Stimulated activated CD4-positive, alpha-beta T cell treated with anti-CD3 and anti-CD28 coated beads, Interleukin-1b, Interleukin-23, amount 100 ng/mL, for 24 hours (primary cell): ENCODE measurements at places on chromosomes 13 and 19.
A peak's percentile ranks its signal among the peaks of the same experiment; 100 is the strongest.

DNA sequence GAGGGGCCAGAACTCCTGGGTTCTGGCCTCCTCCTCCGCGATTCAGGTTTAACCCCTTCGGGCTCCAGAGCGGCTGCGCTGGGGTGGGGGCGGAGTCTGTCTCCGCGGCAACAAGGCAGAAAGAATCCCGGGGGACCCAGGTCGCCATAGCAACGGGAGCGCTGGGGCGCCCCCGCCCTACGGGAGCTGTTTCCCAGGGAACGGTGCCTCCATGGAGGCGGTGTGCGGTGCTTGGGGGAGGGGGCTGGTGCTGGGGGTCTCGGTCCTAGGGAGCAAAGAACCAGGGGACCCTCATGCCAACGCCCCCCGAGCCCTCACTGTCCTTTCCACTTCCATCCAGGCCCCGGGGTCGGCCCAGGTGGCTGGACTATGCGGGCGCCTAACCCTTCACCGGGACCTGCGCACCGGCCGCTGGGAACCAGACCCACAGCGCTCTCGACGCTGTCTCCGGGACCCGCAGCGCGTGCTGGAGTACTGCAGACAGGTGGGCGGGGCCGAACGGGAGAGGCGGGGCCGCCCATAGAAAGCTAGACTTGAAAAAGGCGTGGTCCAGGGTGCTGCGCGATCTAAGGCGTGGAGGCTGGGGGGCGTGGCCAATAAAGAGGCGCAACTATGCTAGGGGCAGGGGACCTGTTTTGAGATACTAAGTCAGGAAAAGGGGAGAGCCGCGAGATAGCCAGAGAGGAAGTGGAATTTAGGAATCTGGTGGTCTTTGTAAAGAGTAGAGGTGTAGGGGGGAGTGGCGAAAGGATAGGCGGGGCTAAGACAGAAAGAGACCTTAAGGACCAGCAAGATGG is 1.2 kb downstream of the APLP1 start:
- peak; percentile 39 for DNase-seq

- no peak for DNase-seq
Observed at GRCh38 chr13:50306156-50306555, 290.9 kb downstream of the KCNRG start.

DNA sequence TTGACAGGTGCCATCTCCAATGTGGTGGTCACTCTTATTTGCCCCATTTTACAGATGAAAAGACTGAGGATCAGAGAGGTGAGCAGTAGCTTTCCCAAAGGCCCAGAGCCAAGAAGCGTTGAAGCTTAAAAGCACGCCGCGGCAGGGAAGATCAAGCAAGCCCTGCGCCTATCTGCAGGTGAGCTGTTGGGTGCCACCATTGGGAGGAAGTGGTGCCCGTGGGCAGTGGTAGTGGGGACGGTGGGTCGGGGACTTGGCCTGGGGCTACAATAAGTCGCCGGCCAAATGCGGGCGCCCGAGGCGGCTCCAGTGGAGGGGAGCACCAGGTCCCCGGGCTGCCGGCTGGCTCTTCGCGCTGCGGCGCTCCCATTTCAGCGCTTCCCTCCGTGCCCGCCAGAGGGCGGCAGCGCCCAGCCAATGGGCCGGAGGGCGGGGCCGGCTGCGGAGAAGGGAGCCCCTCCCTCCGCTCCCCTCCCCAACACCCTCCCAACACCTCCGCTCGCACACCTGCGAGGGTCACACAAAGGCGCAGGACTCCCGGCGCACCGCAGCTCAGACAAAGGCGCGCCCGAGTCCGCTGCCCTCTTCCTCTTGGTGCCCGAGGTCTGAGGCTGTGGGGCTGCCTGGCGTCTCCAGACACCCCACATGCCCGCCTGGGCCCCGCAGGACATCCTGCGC is 744 bp upstream of the POU2F2 start:
- peak; percentile 84 for DNase-seq

DNA sequence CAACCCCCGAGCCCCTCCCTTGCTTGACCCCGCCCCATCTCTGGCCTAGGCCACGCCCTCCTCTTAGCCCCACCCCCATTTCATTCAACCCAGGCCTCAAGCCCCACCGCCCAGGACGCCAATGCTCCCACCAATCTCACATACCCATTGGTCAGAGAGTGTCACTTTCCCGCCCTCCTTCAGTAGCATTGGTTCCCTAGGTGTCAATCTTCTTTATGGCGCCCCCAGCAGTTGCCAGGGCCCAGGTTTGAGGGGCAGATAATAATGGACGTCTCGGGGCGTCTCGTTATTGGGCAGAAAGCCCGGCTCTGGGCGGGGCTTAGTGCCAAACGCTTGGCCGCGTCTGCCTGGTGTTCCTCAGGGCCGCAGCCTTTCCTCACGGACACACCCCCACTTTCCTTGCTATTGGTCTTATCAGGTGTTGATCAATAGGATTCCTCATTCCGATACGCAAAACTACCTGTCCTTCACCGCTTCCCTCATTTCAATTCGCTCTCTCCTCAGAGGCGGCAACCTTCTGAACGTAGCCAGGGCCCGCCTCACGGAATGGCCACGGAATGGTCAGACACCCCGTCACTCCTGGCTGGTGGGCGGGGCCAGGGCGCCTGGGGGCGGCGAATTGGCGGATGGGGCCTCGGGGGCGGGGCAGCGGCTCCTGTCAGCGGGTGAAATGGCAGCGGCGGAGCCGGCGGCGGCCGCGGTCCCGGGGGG is at the start of gene EVI5L:
Gene EVI5L (plus strand): TSS at position 658 of the 711 bp plus-strand sequence. CDS start 16,325 bp downstream, outside the sequence.
- peak; percentile 100 for DNase-seq

GRCh38 chr13:90448466-90449037 is 898.9 kb upstream of the MIR17HG start:
- DNase-seq, result no peak

DNA sequence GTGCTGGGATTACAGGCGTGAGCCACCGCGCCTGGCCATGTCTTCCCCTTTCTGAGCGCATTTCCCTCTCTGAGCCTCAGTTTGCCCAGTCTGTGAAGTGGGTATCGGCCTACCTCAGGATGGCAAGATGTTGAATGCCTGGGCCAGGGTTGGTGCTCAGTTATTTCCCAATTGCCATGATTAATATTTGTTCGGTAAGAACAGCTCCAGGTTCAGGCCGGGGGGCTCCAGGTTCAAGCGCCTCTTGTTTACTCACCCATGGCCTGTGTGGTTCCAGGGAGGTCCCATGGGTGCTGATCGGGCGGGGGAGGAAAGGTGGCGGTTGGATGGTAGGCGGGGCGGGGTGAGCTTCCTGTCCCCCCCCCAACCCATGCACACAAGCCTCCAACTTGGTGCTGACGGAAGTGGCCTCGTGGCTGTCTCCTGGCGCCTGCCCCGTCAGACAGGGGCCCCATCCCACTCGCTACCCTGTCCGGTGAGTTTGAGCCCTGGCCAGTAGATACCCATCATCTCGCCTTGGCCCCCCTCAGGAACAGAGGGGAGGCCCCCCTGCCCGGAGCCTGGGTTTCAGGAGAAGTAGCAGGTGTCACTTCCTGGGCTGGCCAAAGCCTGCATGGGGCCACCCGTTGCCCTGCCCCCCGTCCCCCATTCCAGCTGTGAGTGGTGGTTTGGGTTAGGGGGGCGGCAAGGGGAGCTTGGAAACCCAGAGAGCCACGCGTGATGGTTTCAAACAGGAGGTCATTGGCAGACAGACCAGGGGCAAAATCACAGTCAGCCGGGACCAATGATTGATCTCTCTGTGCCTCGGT is at the start of gene FCHO1:
Gene FCHO1 (plus strand): TSS at position 375 of the 809 bp plus-strand sequence. CDS start 3,688 bp downstream, outside the sequence.
- DNase-seq, result peak; percentile 74

DNA sequence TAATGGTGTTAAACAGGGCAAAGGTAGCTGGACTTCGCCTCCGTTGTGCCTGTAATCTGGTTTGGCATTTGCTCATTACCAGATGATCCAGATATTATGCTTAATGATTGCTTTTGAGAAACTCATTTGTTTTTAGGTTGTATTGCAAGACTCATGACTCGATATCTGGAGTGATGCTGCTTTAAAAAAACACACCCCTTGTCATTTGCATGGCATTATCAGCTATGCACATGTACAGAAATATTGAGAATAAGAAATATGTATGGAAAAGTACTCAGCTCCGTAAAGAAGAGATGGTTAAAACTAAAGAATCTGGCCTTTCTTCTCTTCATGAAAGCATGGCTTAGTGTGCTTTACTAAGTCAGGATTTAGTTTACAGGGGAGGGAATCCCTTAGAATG is 95.0 kb downstream of the ARHGEF7 start:
- no peak for DNase-seq

DNA sequence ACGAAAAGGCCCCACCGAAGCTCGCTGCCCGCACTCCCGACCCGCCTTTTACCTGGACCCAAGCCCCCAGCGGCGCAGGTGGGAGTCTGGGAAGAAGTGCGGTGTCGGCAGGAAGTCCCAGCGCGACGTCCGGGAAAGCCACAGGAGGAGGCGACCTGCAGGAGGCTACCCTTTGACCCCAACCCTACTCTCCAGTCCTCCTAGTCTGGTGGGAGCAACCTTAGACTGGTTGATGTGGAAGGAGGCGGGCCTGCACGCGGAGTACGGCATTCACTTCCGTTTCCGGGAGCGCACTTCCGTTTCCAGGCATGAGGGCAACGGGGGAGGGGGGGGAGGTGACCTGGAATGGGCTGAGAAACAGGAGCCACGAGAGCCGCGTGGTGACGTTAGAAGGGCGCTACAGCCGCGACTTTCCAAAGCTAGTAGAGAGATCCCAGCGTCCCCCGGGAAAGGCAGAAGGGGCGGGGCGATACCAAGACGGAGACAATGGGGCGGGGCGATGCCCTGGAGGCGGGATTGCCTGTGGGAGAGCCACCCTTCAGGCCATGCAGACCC is 28.5 kb downstream of the ZNF266 start:
- DNase-seq, result peak; percentile 41

- no peak for DNase-seq
Observed at GRCh38 chr19:17766543-17767131, 15.4 kb downstream of the FCHO1 start.

- DNase-seq, result no peak
Observed at GRCh38 chr13:27964741-27965323, 4.3 kb downstream of the CDX2 start.

DNA sequence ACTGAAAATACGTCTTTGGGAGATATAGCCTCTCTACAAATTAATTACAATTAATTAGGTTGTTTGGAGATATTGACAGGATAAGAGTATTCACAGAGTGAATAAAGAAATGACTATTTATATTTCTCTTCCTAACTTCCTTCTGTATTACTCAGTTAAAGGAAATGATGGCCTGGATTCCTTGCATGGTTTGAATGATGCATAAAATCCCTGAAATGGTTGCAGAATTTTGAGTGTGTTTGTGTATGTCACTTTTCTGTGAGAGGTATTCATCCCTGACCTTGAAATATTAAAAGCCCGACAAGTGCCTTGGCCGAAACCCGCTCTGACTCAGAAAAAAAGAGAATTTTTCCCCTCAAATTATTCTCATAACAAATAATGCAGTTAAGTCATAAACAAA is 90.0 kb downstream of the PDS5B start:
- no peak for DNase-seq

DNA sequence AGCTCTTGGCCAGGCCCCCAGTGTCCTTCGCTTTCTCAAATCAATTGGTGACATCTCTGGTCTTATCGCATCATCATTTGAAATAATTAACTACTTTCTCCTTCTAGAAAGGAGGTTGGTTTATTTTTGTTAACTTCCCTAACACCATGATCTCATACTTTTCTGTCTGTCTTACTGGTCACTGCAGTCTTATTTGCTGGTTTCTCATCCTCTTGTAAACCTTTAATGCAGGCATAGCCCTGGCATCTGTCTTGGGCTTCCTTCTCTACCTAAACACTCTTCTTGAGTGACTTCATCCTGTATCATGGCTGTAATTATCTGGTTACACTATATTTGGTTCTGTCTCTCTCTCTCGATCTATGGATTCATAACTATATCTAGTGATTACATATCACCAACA is 152.8 kb downstream of the CYSLTR2 start:
- DNase-seq, result no peak

DNA sequence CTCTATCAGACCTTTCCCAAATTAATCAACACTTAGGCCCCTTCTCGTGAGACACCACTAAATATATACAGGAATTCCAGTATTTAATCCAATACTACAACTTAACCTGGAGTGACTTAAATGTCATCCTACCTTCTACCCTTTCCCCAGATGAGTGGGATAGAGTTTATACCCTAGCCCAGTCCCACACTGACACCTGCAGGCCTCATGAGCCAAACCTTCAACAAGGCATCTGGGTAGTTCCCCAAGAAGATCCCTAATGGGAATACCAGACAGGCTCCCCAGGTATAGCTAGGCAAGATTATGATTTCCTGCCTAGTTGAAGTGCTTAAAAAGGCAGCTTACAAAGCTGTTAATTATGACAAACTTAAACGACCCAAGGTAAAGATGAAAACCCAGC is 15.9 kb downstream of the ZNF83 start:
- no peak for DNase-seq

GRCh38 chr13:39501702-39502324 is 101.2 kb downstream of the LHFPL6 start:
- no peak for DNase-seq

GRCh38 chr19:11092181-11092538 is 2.9 kb downstream of the LDLR start:
- no peak for DNase-seq

- DNase-seq, result no peak
Observed at GRCh38 chr13:51781246-51782022, 22.5 kb downstream of the DHRS12 start.

DNA sequence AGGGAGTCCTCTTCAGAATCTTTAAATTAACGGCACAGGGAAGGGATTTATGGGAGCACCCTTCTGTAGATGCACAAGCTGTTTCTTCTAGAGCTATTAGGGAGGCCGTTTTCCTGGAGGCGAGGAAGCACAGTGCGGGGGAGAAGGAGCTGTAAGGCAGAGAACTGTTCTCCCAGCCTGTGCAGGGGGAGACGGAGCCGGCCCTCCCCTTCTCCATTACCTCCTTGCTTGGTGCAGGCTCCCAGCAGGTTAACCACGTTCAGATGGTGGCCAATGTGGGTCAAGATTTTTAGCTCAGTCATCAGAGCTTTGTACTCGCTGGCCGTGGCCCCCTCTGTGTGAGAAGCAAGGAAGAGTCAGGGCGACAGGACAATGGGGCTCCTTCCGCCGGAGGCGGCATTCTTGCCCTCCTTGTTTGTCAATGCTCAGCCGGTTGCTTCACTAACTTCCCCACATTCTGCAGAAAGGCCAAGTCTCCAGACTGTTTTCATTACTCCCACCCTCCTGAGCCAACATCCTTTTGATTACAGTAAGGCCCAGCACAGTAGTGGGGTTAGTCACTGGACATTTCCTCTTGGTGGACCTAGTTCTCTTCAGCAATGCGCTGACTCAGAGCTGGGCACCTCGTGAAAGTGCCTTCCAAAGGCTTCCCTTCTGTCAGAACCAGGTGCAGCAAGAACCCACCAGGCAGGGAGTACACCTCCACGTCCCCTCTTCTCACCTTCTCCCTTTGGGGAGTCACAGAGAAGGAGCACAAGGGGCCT is 165.4 kb downstream of the FLT1 start:
- no peak for DNase-seq

- DNase-seq, result no peak
Observed at GRCh38 chr13:113814435-113814821, 49.4 kb downstream of the GAS6 start.

- no peak for DNase-seq
Observed at GRCh38 chr19:50422397-50423278, 3.9 kb downstream of the SPIB start.

DNA sequence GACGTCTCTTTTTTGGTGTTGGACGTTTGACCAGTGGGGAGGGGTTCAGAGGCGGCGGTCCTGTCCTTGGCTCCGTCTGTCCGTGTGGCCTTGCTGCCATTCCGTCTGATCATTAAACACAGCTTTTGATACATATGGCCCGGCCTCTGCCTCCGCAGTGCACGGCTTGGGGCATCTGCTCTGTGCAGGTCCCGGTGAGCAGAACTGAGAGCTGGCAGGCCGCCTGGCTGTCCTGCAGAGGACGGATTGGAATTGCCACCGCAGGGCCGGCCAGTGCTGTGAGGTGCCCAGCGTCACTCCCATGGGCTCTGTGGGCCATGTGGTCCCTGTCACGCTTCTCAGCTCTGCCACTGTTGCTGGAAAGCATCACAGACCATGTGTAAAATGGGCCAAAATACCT is 5.4 kb upstream of the TMPRSS9 start:
- no peak for DNase-seq
